ENCODE measurements at places on chromosomes 12 and 14.

GRCh38 chr12:131805421-131805820 lies 22.8 kb upstream of the MMP17 start:
- no peak for DNase-seq

DNA sequence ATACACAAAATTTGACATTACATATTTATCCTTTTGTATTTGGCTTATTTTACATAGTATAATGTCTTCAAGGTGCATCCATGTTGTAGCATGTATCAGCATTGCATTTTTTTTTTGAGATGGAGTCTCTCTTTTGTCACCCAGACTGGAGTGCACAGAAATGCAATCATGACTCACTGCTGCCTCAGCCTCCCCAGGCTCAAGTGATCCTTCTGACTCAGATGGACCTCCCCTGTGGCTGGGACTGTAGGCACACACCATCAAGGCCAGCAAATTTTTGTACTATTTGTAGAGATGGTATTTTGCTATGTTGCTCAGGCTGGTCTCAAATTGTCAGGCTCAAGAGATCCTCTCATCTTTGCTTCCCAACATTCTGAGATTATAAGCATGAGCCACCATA lies 214.4 kb upstream of the ALG10B start:
- DNase-seq: no peak

DNA sequence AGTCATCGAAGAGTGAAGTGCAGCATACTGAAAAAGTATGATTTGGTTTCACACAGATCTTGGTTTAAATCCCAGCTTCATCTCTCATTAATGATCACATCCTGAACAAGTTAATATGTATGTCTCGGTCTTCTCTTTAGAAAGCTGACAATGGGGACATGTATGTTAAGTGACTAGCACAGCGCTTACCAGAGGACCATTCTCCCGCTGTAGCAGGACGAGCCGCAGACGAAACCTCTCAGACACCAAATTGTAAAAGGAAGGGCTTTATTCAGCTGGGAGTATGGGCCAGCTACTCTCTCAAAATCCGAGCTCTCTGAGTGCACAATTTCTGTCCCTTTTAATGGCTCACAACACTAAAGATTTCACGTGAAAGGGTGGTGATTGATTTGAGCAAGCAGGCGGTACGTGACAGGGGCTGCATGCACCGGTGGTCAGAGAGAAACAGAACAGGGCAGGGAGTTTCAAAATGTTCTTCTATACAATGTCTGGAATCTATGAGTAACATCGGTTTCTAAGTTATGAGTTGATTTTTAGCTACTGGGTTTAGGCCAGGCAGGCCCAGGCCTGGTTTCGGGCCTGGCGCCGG lies 682.4 kb downstream of the DIO2 start:
- no peak for DNase-seq

DNA sequence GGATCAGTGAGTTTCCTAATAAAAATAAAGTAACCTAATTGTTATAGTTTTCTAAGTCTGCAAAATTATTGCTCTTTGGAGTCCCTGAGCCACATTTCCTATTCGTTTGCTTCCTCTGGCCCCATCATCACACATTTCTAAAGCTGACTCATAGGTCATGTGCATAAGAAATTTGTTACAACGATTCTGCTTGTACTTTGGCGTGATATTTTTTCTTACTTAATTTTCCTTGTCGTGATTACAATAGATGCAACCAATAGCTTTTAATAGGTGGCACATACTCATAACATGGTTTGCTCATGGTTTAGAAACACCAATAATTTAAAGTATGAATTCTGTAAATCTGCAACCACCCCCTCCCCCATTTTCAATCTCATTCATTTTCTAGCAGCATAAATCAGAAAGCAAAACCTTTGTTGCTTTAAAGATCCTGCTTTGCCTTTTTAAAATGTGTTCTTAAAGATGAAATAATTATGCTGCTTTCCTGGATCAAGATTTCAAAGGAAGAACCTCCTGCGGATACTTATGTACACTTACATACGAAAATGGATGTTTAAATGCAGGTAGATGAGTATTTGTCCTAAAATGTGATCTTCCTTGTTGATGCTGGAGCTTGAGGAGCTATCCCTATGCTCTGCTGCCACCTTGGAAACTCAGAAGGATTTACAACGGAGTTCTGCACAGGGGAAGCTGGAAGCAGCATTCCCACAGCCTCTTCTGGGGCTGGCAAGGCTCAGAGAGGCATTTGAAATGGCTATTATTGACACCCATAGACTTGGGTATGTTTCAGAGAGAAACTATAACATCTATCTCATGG lies 1.7 kb upstream of the FLRT2 start:
- no peak for DNase-seq

GRCh38 chr14:105303949-105304348 lies 3.1 kb upstream of the BRF1 start:
- DNase-seq: no peak

DNA sequence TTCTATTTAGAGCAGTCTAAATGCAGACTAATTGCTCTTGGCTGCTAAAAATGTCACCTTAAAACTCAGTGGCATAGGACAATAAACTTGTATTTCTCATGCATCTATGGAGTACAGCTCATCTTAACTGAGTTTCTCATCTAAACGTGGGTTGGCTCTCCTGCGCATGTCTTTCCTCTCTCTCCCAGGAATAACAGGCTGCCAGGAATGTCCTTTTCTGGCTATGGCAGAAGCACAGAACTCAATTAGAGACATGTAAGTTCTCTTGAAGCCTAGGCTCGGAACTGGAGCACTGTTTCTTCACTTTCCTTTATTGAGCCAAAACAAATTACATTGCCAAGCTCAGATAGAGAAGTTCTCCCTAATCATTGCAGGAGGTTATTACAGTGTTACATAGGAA lies 722.3 kb upstream of the FLRT2 start:
- no peak for DNase-seq

DNA sequence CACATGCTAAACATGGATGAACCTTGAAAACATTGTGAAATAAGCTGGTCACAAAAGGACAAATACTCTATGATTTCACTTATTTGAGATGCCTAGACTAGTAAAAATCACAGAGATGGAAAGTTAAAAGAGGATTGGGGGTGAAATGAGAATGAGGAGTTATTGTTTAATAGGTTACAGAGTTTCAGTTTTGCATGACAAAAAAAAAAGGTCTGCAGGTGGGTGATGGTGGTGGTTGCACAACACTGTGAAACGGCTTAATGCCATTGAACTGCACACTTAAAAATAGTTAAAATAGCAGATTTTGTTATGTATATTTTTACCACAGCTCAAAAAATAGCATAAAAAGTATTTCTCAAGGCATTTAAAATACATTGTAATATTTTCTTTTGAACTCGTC lies 151.9 kb upstream of the NRXN3 start:
- DNase-seq: no peak

DNA sequence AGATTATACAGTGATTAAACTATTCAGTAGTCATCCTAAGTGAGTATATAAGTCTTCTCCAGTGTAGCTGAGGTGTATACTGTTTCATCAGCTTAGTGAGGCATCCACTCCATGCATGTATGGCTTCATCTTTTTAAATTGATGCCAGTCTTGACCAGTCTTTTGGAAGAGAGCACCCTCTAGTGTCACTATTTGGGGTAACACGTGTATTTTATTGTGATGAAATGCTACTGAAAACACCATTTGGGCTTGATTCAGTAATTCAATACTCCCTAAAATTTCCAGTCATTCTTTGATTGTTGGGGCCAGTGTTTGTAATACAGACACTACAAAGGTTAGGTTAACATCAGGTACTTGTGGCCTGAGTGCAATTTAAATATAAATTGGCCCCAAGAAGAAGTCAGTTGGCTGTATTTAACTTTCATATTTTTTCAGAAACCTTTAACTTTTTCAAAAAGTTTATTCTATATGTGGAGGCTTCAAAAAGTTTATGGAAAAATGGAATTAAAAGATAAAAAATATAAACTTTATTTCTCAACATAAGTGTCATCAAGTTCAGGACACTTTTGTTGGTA lies 35.3 kb downstream of the MIPOL1 start:
- no peak for DNase-seq

DNA sequence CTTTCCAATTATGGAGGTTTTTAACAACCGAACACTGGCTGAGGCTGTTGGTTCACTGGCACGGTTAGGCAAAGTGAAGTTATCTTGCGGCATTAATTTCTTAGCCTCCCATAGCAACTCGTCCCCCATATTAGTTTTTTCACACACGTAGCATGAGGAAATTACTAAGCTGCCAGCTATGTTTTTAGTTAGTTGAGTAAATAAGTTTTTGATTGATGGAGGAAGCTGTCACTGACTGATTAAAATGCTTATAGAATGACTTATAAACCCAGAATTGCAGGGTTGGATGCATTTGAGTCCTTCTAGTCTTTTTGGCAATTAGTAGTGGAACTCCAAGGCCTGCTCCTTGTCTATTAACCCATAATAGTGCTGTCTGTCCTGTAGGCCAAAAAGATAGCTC lies 97.1 kb downstream of the ALG10 start:
- DNase-seq: no peak

DNA sequence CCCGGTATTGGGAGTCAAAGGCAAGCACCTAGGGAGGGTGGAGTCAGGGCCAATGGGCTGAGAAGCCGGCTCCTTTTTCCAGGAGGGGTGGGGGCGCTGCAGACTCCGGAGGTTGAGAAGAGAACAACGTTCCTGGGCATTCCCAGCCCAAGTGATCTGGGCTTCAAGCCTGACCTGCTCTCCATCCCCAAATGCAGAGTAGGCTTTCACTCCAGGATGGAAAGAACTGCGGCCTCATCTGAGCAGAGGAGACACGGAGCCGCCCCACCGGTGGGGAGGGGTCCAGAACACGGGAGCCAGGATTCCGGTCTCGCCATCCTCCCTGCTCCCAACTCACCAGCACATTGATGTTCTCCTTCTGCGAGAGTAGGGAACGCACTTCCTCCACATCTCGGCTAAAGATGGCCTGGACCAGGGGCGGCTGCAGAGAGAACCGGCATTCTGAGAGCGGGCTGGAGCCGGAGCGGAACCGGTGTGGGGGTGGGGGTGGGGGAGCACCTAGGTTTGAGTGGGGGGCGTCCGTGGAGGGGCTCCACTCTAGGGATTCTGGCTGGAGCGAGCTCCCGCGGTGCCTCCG lies 605 bp downstream of the ANKRD52 start:
- peak; percentile 35 for DNase-seq

DNA sequence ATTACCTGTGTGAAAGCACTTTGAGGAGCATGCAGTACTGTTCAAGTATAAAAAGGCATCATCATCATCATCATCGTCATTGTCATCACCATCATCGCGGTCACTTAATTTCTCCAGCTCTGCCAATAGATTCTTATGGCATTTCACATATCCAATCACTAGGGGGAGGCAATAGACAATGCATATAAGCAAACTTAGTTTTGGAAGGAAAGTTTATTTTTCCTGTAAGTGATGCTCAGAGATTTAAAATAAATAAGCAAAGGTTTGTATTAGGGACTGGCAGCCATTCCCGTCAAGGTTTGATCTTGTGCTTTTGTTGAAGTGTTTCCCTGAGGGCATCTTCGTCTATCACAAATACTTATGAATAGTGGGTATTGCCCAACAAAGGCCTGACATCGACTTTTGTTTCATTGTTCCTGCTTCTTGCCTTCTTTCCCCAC lies 127.4 kb downstream of the KTN1 start:
- DNase-seq: no peak

- no peak for DNase-seq
Measured at GRCh38 chr12:26473291-26473690, 277.9 kb downstream of the SSPN start.

GRCh38 chr12:6154730-6155459 lies 30.4 kb upstream of the VWF start:
- no peak for DNase-seq

GRCh38 chr14:85273099-85273677 lies 256.8 kb upstream of the FLRT2 start:
- DNase-seq: no peak

GRCh38 chr12:121472150-121472905 lies 72.4 kb downstream of the RNF34 start:
- DNase-seq: no peak

GRCh38 chr14:64218344-64219240 lies 75.6 kb downstream of the ESR2 start:
- no peak for DNase-seq

GRCh38 chr14:55327179-55327578 lies 56.0 kb downstream of the FBXO34 start:
- DNase-seq: no peak

- DNase-seq: no peak
Measured at GRCh38 chr12:6226002-6226678, 25.9 kb downstream of the CD9 start.

DNA sequence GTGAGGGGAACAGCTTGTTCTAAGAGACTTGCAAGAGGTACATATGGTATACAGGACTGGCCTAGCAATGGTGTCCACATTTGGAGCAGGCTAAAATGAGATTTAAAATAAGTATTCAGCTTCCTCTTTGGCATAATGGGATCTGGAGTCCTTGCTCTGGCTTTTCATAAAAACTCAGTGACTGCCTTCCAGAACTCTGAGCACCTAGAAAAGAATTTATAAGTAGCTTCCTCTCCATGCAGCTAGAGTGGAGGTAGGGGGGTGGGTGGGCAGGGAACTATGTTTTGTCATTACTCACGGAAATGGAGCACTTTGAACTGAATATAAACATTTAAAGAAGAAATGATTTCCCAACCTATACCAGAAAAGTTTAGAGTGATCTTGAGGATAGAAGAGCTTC lies 3.3 kb upstream of the C12orf71 start:
- no peak for DNase-seq

- DNase-seq: no peak
Measured at GRCh38 chr14:64200170-64200569, 94.0 kb downstream of the ESR2 start.

DNA sequence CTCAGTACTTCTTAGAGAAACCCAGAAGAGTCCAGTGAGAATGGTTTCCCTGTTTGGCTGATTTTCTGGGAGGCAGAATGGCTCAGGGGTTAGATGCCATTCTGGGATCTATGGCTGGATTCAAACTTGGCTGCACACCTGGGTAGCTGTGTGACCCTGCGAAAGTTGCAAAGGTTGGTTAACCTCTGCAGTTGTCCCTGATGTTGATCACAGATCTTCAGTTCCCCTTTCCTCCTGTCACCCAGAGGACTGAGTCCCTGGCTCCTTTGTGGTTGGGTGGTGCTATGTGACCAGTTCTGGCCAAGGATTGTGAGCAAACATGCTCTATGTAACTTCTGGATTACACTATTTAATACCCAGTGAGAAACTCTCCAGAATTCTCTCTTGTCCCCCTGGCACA lies 418.0 kb downstream of the RGS6 start:
- DNase-seq: no peak

DNA sequence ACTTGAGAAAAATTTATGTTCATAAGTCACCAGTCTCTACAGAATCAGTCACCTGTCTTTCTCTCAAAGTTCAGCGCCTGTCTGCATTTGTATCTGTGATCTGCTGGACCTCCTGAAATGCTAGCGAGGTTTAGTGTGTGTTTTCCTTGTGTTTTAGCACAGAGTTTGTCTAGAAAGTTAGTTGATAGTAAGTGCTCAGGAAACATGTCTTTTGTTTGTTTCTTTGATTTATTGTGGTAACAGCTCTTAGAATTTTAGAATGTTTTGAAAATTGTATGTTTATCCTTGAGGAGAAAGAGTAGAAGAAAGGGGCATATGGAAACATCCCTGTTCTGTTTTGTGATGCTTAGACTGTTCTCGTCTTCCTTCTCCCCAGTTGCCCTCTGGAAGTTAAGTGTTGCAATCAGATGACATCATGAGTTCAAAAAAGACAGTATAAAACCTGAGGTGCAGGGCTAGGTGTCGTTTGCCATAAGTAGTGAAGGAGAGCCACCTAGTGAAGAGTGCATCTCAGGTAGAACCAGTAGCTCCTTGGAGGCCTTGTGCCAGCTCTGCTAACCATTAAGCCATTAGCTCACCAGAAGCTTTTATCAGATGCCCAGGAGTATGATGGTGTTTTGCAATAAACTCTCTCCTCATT lies 44.8 kb downstream of the FBXW8 start:
- DNase-seq: no peak

- DNase-seq: no peak
Measured at GRCh38 chr12:121568971-121569751, 11.7 kb downstream of the KDM2B start.

All from activated CD4-positive, alpha-beta T cell treated with anti-CD3 and anti-CD28 coated beads, Interleukin-2, amount 50 U/mL, for 48 hours (primary cell).